Activated CD4-positive, alpha-beta T cell treated with anti-CD3 and anti-CD28 coated beads for 24 hours (primary cell): ENCODE measurements at places on chromosomes 3 and 15.

DNA sequence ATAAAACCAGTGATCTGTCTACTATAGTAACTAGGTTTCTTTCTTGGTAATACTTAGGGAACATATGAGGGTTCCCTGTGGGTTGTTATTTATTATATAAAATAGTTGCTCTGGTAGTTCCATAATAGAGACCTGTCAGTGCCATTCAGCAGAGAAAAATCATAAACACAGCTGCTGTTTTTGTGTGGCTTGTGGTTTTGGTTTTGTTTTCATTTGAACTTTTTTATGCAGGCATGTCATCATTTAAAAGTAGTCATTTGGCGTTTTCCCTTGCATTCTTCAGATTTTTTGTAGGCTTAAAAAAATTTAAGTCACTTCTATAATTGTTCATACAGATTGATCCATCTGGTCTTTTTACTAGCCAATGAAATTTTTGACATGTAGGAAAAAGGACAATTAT is 47.9 kb downstream of the PIK3CA start:
- DNase-seq: no peak

- DNase-seq: no peak
These were observed 77.1 kb upstream of the MEX3B start for GRCh38 chr15:82122746-82123400.

DNA sequence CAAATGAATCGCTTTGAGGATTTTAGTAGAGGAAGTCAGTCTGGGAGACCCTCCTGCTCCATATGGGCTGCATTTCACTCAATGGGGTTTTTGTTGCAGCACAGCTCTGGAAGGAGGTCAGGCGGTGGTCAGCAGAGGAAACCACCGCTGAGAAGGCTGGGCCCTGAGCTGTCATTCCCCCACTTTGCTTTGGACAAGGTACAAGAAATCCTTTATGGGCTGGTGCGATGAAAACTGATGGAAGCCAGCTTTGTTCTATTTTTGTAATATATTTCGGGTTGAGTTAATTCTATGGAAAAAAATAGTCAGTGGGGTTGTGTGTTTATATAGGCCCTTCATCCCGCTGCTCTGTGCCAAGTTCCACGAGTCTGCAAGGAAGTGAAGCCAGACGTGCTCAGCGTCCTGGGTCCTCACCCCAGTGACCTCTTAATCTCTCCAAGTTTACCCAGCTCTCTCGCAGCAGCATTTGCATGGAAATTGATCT is 157.1 kb upstream of the TMC3 start:
- no peak for DNase-seq

DNA sequence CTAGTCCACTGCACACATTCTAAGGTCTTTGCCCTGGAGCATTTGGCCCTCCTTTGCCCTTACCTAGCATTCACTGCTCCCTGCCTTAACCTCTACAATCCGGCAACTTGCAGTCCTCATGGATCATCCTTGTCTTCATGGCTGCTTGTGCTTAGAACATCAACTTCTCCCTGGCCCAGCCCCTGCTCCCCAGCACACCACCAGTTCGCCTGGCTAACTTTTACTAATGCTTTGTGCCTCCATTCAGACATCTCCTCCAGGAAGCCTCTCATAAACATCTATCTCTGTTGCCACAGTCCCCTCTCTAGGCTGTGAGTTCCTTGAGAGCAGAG is 57.1 kb downstream of the AAGAB start:
- DNase-seq: no peak

DNA sequence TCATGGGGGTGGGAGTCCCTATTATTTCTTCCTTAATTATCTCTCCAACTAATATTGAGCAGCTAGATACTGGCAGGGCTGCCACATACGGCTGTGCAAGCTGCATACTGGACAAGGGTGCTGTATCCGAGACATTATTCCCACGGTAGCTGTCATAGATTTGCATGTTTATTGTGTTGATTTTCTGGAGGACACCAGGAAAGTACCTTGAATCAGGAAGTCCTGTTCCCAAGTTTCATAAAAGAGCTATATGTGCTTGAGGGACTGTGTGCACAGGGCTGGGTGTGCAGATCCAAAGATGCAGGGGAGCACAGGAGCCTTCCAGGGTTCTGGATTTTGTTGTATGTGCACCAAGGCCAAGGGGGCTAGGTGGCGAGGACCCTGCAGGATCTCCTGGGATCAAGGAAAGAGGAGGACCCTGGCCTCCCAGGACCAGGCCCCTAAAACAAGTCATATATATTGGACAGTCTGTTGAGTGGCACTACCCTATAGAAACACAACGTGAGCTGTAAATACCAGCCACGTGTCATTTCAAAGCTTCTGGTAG is 119.2 kb upstream of the ALDH1A3 start:
- DNase-seq: no peak

- no peak for DNase-seq
These were observed 194.1 kb upstream of the KBTBD8 start for GRCh38 chr3:66803721-66804695.
